Activated CD4-positive, alpha-beta T cell treated with anti-CD3 and anti-CD28 coated beads, Interleukin-2, amount 10 ng/mL, durations not matched to agents 7 days and 5 days (primary cell): ENCODE measurements at places on chromosomes 11 and 22. TPM values are rescaled to one million over a fixed set of nuclear protein-coding genes. Genes with fewer than 3 reads are reported as not detected.

ACR gene
- total RNA-seq: not detected

OR52E4 gene
- not detected for total RNA-seq

SPDYC gene
- not detected for total RNA-seq

OR51D1 gene
- not detected for total RNA-seq

PRODH gene
- total RNA-seq: 0.25 TPM

TIMM10B gene
- 27.0 TPM for total RNA-seq

OR51B5 gene
- not detected for total RNA-seq

DAGLA gene
- total RNA-seq: 0.44 TPM

RTN4RL2 gene
- total RNA-seq: not detected

VSIG2 gene
- total RNA-seq: not detected

B4GAT1 gene
- 8.5 TPM for total RNA-seq

NAALAD2 gene
- total RNA-seq: not detected

CTSF gene
- total RNA-seq: 3.5 TPM

OR6A2 gene
- total RNA-seq: not detected

CNTF gene
- total RNA-seq: 3.7 TPM

SESN3 gene
- 50.6 TPM for total RNA-seq

TNKS1BP1 gene
- 8.9 TPM for total RNA-seq

CCDC87 gene
- total RNA-seq: 0.08 TPM

TRIM49C gene
- not detected for total RNA-seq

CEND1 gene
- total RNA-seq: 0.20 TPM

DDX25 gene
- 0.12 TPM for total RNA-seq

KIAA1671 gene
- total RNA-seq: 25.4 TPM

OR5P2 gene
- total RNA-seq: not detected

ANKK1 gene
- not detected for total RNA-seq

APOA5 gene
- total RNA-seq: not detected

LGR4 gene
- 0.12 TPM for total RNA-seq

PHETA2 gene
- 1.8 TPM for total RNA-seq

PRR5L gene
- total RNA-seq: 7.3 TPM

GAB2 gene
- total RNA-seq: 15.9 TPM

HOATZ gene
- not detected for total RNA-seq

AP5B1 gene
- 20.2 TPM for total RNA-seq

NEFH gene
- total RNA-seq: 0.87 TPM

PRG3 gene
- not detected for total RNA-seq

MRGPRX4 gene
- total RNA-seq: not detected

POU2AF2 gene
- total RNA-seq: not detected

CEP126 gene
- total RNA-seq: 0.55 TPM

LMO1 gene
- total RNA-seq: not detected
